ENCODE measurements at places on chromosomes 3 and 15.

DNA sequence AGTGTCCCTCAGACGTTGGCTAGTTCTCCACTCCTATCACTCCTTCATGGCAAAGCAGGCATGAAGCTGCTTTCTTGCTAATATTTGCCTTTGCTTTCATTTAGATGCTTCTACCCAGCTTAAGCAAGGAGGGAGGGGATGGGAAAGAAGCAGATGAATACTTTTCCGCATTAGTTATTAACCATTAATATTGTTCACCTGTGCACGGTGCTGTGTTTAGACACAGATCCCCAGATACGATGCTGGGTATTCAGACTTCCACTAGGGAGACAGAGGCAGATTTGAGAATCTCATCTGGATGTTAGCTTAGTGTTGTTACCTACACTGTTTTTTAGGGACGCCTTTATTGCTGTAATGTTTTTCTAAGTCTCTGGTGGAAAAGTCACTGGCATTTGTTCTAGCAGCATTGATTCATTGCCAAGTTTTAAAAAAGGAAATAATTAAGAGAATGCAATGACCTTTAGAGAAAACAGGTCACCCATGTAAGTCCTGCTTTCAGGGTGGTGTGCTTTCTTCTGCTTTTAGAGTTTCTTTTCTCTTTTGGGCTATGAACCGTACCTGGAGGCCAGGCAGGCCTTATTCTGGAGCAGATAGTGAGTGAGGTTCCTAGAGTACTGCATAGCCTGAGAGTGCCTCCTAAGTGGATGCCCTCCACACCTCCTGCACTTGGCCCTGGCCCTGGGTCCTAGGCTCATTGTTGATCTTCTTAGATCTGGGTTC is 55.5 kb downstream of the MYZAP start:
- no peak for DNase-seq

DNA sequence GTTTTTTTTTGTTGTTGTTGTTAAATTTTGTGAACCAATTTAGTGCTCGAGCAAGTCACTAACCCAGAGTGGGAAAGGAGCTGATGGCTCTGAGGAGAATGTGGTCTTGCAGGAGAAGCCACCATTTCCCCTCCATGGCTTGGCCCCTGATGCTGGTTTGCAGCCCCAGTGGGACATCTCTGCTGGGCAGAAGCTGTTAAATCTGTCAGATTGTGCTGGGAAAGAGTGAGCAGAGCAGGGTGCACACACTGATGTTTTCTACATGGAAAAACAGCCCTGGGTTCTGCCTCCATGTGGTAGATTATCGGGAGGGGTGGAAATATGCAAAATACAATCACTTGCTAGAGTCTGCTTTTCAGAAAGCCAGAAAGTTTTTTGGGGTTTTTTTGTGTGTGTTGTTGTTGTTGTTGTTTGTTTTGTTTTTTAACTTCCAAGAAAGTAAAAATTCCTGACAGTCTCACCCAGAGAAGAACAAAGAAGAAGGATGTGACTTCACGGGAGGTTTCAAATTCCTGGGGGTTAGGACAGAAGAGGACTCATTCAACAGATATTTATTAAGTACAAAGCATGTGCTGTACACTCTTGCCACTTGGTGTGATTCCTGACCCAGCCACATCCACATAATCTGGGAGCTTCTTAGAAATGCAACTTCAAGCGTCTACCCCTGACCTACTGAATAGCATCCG is 133.7 kb downstream of the FOXB1 start:
- DNase-seq: no peak

GRCh38 chr3:10554236-10554611 is 48.8 kb upstream of the ATP2B2 start:
- no peak for DNase-seq

GRCh38 chr3:64266065-64266931 is 41.0 kb upstream of the PRICKLE2 start:
- no peak for DNase-seq

DNA sequence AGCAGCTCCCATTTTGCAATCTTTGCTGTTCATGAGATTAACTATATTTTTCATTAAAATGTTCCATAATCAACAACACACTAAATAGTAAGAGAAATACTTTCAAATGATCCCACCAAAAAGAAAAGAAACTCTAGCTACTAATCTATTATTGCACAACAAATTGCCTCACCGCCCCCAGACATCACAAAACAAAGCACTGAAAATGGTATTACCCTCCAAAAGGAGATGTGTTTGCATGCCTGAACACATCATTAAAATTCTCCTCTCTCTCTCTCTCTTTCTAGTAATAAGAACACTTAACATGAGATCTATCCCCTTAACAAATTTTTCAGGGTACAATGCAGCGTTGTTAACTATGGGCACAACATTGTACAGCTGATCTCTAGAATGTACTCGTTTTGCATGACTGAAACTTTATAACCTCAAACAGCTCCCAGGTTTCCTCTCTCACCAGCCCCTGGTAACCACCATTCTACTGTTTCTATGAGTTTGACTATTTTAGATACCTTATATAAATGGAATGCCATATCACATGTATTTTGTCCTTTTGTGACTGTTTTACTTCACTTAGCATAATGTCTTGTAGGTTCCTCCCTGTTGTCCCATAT is 33.1 kb downstream of the WNT5A start:
- DNase-seq: no peak

GRCh38 chr3:164465172-164465571 is 613.1 kb downstream of the SI start:
- no peak for DNase-seq

- DNase-seq: no peak
These were observed 301.7 kb downstream of the RPLP1 start for GRCh38 chr15:69754313-69754712.

- no peak for DNase-seq
These were observed 184.1 kb upstream of the RASGRP1 start for GRCh38 chr15:38748710-38749109.

GRCh38 chr15:79964232-79964805 is 6.7 kb downstream of the BCL2A1 start:
- no peak for DNase-seq

- DNase-seq: no peak
These were observed 89.9 kb upstream of the PRR23E start for GRCh38 chr3:127103080-127103479.

- DNase-seq: no peak
These were observed 410.8 kb upstream of the MCTP2 start for GRCh38 chr15:93820566-93820965.

DNA sequence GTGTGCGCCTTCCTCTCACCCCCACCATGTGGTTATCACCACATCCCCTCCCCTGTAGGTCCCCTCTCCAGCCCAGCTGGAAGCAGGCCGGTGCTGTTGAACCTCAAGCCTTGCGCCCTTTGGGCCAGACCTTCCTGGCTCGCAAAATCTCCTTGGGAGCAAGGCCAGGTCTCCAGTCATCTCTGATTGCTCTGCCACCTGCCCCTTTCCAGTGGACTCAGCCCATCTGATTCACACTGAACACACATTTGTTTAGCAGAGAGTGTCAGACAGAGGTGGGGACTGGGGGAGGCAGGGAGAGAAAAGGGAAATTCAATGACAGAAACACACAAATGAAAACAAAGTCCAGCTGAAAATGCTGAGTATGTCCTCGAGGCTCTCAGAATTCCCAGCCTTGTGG is 119.4 kb downstream of the TPRA1 start:
- DNase-seq: no peak

DNA sequence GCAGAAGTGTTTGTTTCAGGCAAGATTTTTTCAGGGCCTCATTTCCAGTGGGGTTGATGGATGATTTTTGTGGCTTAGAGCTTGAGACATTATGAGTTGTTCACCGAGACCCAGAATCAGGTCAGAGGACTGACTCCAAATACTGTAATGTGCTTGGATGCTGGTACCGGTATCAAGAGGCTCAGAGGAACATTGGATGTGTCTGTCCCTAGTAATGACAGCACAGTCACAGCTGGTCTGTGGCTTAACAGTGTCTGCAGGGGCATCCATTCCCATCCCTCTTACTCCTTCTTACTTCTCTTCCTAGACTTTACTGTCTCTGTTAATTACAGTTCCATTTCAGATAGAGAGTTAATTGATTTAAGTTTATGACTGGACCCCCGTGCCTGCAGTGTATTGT is 107.8 kb downstream of the PTPRG start:
- no peak for DNase-seq

DNA sequence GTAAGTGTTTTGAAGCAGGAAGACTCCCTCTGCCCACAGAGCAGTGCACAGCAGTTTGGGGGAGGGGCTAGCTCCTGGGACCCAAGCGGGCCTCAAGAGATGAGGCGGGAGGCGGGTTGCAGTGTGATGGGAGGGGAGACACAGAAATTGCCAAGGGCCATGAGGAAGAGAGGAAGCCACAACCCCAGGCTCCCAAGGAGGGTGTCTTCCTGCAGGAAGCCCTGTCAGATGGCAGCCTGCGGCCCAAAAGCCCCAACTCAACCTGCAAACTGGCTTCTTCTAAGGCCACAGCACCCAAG is 7.3 kb upstream of the ISLR2 start:
- DNase-seq: no peak

DNA sequence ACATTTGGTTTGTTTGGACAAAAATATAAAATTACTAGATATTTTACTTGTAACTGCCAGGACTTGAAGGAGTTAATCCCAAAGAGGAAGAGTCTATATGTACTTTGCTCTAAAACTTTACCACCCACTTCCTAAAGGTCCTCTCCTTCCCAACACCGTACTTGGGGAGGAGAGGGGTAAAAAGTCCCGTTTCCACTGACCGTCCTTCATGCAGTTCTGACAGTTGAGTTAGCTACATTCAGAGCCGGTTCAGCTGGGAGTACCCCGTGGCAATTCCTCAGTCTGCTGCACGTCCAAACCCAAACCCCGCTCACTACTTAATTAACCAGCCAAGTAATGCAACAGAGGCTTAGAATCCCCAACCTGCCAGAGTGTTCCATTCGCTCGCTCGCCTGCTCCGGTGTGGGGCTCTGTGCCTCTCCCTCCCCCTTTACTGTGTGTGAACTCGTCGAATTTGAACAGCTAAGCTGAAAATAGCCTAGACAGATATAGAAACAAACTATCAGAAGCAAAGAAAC is 519.7 kb downstream of the FOXP1 start:
- no peak for DNase-seq

DNA sequence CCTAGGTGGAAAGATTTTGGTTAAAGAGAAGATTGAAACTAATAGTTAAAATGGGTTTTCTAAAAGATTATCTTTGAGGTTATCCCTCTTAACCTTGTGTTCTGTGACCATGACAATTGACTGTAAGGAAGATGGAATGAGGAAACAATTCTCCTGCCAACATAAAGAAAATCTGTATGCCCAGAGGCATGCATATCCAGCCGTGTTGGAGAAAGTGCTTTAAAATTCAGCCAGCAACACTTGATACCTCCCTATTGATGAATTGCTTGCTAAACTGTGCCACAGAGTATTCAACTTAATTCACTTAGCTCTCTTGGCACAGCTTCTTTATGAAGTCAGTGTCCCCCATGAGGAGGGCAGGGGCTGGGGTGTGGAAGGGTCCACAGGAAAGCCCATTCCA is 203.5 kb downstream of the UBE2E2 start:
- no peak for DNase-seq

- peak; percentile 35 for DNase-seq
These were observed 50.0 kb upstream of the TSC22D2 start for GRCh38 chr3:150357923-150358607.

GRCh38 chr15:56804938-56805337 is 71.6 kb upstream of the ZNF280D start:
- DNase-seq: no peak

GRCh38 chr3:193742628-193743027 is 149.6 kb downstream of the OPA1 start:
- no peak for DNase-seq

DNA sequence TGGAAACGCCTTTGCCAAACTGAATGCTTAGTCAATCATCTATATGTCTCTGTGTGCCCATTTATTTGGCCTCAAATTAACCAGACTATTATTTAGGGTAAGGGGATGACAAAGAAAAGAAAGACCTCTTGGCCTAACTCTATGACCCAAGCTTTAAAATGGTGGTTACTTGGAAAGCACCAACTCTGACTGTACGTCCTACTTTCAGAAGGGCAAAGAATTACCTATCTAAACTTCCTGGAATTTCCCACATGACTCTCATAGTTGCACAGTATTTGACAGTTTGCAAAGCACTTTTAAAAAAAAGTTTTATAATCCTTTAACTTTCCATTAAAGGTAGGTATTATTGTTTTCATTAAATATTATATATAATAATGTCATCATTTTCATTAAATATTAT is 6.3 kb upstream of the MTHFS start:
- DNase-seq: no peak

- no peak for DNase-seq
These were observed 33.1 kb upstream of the SEMA3F start for GRCh38 chr3:50122071-50122470.

DNA sequence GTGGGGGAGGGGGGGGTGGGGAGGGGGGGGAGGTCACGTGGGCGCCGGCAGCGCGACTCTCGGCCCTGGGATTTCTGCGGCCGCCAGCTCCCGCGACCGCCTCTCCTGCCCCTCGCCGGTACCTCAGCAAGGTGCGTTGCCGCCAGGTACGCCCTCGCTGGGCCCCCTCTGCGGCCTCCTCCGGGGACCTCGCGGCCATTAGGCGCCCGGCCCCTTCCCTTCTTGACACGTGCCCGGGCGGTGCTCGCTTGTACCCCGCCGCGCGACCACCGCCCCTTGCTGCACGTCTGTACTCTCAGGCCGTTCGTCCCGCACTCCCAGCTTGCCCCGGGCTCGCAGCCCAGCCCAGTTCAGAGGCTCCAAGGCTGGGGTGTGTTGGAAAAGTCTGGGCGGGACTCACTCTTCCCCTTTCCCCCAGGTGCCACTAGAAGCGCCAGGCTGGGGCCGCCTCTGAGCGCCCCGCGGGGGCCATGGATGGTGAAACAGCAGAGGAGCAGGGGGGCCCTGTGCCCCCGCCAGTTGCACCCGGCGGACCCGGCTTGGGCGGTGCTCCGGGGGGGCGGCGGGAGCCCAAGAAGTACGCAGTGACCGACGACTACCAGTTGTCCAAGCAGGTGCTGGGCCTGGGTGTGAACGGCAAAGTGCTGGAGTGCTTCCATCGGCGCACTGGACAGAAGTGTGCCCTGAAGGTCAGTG is at the start of gene MAPKAPK3:
Gene MAPKAPK3 (plus strand): TSS at position 56 of the 696 bp plus-strand sequence. CDS start 415 bp downstream, at position 471.
- no peak for DNase-seq

DNA sequence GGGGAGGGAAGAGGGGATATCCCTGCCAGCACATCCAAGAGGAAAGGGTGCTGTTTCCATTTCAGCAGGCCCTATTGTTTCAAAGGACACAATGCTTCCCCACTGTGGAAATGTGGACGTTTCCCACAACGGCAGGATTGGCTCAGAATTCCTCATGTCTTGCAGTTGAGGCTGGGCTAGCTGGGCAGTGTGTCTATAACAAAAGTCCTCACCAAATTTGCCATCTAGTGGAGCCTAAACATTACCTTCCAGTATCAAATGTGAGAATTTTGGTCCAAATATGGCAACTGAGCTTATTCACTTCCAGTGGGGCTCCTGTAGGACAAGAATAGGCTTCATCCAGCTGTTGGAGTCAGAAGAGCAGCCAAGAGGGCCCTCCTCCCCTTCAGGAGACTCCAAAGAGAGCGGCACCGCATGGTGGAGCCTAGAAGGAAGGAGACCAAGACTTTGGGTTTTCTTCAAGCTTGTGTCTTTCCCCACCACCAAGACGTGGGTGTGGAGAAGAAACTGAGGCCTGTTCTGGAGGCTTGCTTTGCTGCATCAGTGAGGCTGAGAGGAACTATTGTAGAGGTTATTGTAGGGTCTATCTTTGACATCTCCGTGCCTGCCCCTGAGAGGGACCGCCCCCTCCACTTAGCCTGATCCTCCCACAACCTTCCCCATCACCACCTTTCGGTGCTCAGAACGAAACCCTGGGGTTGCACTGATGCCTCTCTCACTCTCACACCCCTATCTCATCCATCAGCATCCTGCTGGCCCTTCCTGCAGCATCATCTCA is 45.3 kb upstream of the SLCO2A1 start:
- DNase-seq: no peak
